ENCODE measurements at places on chromosomes 13 and 19.

- DNase-seq = no peak
Observed at GRCh38 chr13:65936249-65936648, 1293.9 kb downstream of the PCDH9 start.

GRCh38 chr19:47680858-47681332 is 32.3 kb upstream of the EHD2 start:
- DNase-seq = no peak

- no peak for DNase-seq
Observed at GRCh38 chr13:50796463-50796862, 47.0 kb downstream of the DLEU7 start.

DNA sequence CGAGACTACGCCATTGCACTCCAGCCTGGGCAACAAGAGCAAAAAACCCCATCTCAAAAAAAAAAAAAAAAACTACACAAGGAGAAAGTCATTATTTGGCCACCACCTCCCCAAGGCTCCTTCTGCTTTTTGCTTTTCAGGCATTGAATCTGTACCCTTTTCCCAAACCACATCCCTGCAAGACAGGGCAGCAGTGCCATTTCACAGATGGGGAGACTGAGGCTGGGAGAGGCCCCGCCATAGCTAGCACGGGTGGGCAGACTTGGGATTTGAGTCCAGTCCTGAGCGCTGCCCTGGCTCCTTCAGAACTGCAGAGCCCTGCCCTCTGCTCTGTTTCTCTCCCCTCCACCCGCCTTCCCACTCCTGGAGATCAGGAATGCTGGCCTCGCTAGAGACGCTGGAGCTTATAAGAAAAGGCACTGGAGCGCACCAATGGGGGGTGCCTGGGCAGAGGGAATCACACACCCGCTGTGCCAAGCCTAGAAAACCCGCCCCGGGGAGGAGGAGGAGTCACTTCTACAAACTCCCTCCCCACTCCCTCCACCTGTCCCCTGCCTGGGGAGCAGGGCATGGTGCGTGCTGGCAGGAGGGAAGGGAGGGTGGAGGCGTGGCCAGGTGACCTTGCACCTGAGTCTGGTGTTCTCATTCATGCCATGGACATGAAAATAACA is 17.6 kb downstream of the TJP3 start:
- no peak for DNase-seq

DNA sequence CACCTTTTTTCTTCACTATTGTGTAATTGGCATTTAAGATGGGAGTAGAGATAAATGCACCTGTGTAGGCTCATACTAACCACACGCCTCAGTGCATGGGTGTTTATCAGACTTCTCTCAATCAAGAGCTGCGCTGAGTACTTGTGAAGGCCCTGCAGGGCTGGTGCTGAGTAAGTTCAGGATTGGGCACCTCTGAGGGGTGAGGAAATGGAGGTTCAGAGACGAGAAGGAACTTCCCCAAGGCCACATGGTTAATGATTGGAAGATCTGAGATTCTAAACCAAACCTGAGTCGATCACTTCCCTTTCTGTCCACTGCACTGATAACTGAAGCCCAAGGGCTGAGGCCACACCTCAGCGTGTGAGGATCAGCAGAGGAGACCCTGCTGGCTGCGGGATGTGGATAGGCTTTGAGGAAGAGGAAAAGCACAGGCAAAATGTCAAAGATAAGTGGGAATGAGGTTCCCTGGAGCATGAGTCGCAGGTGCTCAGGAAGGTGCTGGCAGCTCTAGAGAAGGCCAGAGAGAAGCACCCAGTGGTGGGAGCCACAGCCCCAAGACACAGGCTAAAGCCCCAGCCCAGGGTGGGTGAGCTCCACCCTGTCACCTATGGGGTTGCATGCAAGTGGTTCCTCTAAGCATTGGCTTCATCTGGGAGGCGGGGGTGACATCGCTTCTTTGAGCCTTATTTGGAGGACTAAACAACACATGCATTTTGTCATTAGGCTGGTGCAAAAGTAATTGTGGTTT is 32.3 kb upstream of the GJB6 start:
- no peak for DNase-seq

GRCh38 chr13:109191413-109191812 is 562.0 kb downstream of the MYO16 start:
- no peak for DNase-seq

DNA sequence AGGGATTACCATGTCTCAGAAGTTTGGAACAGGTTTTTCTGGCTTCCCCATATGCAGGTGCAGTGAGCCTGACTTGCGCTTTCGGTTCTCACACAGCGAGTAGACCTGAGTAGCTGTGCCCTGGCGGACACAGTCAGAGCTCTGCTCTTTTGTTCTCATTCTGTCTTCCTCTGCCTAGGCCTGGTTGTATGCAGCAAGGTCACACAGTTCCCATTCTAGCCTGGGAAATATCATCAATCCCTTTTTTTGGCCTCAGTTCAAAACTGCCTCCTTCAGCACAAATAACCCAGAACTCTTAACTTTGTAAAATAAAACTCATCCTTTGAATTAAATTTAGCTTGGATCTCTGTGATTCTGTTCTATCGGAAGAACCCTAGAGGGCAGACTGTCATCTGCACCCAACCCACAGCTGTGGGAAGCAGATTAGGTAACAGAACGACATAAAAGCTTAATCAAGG is 10.2 kb downstream of the OXGR1 start:
- no peak for DNase-seq

GRCh38 chr19:3372413-3372812 is 6.0 kb downstream of the NFIC start:
- no peak for DNase-seq

DNA sequence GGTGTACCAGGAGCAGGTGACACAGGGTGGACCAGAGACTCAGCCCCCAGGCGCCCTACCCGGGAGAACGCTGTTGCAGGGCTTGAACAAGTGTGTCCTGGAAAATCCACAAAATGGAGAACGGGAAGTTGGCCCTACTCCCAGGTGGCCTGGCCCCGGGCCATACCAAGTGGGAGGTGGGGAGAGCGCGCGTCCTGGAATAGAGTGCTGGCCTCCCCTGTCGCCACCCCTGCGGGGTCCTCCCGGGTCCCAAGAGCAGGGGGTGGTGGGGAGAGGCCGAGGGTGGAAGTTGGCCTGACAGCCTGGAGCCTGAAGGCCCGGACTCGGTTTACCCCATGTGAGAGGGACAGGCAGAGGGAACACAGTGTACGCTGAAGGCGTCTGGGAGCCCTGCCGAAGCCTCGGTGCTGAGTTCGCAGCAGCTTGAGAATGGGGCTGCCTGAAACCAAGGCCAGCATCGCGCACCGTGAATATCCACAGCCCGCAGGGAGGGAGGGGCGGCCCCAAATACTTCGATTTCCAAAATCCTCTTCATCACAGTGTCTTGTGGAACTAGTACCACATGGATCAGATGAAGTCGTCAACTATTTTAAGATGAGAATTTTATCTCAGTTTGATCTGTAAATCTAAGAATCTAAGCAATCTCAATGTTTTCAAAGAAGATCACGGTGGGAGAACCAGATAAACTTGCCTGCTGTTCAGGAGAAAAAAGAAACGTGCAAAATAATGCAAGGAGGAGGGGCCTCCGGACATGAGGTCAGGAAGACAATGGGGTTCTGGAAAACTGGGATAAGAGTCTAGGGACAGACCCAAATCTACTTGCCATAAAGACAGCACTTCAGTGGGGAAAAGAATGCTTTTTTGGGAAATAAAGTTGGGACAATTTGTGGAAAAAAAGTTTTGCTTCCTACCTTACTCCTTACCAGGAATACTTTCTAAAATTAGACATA is 10.4 kb upstream of the KLF16 start:
- no peak for DNase-seq

- peak; percentile 60 for DNase-seq
Observed at GRCh38 chr19:40519352-40520322, 52.8 kb downstream of the SPTBN4 start.

DNA sequence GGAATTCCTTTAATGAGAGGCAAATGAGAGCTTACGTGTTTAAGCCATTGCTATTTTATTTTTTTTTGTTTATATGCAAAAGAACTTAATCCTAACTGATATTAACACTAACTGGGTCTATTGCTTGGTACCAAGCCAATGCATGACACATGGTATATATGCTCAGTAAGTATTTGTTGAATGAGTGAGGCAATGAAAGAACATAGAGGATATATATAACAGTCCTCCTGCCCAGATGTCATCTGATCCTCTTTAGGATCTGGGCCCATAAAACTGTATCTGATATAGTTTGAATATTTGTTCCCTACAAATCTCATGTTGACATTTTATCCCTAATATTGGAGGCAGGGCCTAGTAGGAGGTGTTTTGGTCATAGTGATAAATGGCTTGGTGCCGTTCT is 13.0 kb upstream of the ALOX5AP start:
- no peak for DNase-seq

- DNase-seq = no peak
Observed at GRCh38 chr13:109228211-109228610, 558.2 kb downstream of the IRS2 start.

DNA sequence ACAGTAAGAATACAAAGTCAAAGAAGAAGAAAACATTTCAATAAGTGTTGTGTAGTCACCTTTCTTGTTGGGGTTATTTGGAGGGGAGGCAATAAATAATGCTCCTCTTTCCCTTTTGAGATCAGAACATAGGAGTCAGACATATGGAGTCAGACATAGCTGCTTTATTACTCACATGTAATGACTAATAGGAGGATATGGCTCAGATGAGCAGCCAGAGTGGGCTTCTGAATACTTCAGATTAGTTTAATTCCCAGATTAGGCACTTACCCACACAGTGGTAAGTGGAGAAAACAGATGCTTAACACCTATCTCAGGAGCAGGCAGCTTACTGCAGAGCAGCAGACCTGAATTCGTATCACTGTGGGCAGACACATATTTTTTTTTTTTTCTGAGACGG is 31.7 kb upstream of the C1QTNF9B start:
- peak; percentile 68 for DNase-seq

- DNase-seq = no peak
Observed at GRCh38 chr19:4730740-4731171, 7.1 kb upstream of the DPP9 start.

GRCh38 chr19:50314724-50315708 is 14.2 kb downstream of the KCNC3 start:
- DNase-seq = no peak

DNA sequence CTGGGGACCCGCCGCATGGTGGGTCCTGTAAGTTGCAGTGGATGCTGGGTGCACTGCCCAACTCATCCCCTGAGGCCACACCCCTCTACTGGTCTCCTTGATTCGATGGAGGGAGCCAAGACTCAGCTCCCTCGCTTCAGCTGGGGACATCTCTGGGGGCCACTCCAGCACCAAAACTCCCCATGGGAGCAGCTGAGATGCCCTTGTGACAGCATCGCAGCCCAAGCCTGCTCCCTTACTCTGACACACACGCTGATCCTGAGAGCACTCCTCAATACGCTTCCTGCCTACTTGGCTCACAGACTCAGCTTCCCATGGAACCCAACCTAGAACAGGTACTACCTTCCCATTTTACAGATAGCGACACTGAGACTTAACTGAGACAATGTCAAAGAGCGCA is 56.2 kb downstream of the PEPD start:
- no peak for DNase-seq

GRCh38 chr13:39776439-39776838 is 121.0 kb downstream of the COG6 start:
- peak; percentile 68 for DNase-seq

DNA sequence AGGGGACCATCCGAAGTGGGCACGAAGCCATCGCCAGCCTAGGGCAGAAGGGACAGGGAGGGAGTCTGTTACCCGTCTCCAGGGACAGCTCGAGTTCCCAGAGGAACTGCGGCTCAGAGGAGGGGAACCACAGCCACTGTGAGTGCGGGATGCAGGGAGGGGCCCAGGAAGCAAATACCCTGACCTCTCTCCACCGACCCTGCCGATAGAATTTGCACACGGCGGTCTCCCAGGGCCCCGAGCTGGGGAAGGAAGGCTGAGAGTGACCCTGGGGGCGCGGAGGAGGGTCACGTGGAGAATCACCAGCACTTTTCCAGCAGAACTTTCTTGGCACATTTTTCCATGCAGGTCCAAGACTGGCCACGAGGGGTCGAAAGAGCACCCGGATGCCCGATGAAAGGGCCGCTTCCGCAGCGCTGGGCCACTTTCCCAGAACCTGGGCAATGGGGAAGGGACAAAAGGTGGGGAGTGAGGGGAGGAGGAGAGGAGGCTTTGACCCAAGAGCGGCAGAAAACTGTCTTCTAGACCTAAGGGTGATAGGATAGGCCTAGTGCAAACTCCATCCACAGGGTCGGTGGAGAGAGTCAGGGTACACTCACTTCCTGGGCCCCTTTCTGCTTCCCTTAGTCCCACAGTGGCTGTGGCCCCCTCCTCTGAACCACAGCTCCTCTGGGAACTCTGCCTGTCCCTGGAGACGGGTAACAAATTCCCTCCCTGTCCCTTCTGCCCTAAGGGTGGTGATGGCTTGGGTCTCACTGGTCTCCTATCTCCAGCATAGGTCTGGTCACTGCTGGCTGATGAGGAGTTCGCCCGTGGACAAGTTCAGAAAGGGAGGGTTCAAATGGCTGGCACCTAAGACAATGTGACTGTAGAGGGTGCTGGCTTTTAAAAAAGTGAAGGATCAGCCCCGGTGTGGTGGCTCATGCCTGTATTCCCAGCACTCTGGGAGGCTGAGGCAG is 5.3 kb upstream of the GPR4 start:
- DNase-seq = peak; percentile 88

DNA sequence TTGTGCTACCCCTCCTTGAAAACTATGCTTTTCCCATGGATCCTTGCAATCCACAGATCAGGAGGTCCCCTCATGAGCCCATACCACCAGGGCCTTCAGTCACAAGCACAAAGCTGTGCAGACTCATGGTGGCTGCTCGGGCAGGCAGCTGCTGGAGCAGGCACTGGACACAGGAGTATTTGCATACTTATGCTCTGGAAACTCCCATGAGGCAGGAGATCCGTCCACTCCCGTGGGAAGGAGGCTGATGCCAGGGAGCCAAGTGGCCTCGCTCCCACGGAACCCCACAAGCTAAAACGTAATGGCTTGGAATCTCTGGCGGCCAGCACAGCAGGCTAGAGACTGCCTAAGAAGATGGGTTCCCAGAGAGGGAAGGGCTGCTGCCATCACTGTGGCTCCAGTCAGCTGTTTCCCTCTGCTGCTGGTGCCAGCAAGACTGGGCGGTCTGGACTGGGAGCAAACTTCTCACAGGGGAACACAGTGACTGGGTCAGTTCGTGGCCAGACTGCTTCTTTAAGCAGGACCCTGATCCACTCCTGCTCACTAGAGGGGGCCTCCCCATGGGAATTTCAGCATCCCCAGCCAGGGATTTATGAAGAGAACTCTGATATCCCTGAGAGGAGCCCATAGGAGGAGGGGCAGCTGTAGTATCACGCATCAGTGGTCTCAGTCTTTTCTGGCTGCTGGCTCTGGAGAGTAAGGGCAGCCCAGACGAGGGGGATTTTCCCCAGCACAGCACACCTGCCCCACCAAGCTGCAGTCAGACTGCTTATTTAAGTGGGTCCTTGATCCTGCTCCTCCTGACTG is 370.3 kb upstream of the ATXN8OS start:
- no peak for DNase-seq

- DNase-seq = no peak
Observed at GRCh38 chr13:57874530-57874929, 243.0 kb downstream of the PCDH17 start.

- peak; percentile 95 for DNase-seq
Observed at GRCh38 chr19:48634424-48635262, 2.5 kb downstream of the DBP start.

- no peak for DNase-seq
Observed at GRCh38 chr19:32165141-32165540, 180.3 kb upstream of the ZNF507 start.

Data from GM03348 (cell line).